Immature natural killer cell (primary cell): ENCODE measurements at places on chromosomes 3 and 15. TPM values are rescaled to one million over a fixed set of nuclear protein-coding genes. Genes with fewer than 3 reads are reported as not detected.

Gene PLSCR2
- polyA plus RNA-seq = not detected

Gene PIF1
- 2.1 TPM for polyA plus RNA-seq

Gene C3orf20
- not detected for polyA plus RNA-seq

Gene CD86
- 7.4 TPM for polyA plus RNA-seq

Gene GP9
- not detected for polyA plus RNA-seq

Gene GATM
- 0.54 TPM for polyA plus RNA-seq

Gene CCDC54
- polyA plus RNA-seq = not detected
